Neural progenitor cell (in vitro differentiated cells): ENCODE measurements at places on chromosomes 5 and 9. TPM values are rescaled to one million over a fixed set of nuclear protein-coding genes. Genes with fewer than 3 reads are reported as not detected.
A peak's percentile ranks its signal among the peaks of the same experiment; 100 is the strongest.

- DNase-seq, result no peak
Measured at GRCh38 chr5:68484307-68485068, 268.9 kb downstream of the PIK3R1 start.

- peak; percentile 22 for DNase-seq
Measured at GRCh38 chr5:9851458-9851857, 221.3 kb upstream of the TAS2R1 start.

DNA sequence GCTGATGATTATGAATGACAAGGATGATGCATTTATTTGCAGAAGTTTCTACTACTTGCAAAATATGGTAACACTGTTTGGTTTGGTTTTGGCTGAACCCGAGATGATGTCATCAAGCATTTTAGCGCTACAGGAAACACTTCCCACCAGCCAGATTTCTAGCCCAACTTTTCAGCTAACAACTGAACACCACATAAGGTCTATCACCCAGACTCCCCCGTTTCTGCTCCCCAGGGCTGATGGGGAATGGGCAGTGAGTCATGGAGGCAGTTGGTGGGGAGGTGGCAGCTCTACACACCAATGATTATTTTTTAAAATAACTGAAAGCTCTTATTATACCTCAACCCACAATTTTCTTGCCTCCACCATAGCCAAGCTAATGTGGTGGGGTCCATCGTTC, 302.9 kb downstream of the CEMIP2 start:
- DNase-seq, result no peak

- peak; percentile 63 for DNase-seq
Measured at GRCh38 chr9:15873573-15874177, 320.8 kb downstream of the CCDC171 start.

GRCh38 chr5:77776554-77777206, 541 bp upstream of the TBCA start:
- no peak for DNase-seq

GRCh38 chr9:138085568-138085967, 208.0 kb downstream of the CACNA1B start:
- DNase-seq, result no peak

Gene F2RL2
- 3.6 and 4.3 TPM in 2 replicates for total RNA-seq

- no peak for DNase-seq
Measured at GRCh38 chr5:82329393-82329792, 51.2 kb upstream of the RPS23 start.

DNA sequence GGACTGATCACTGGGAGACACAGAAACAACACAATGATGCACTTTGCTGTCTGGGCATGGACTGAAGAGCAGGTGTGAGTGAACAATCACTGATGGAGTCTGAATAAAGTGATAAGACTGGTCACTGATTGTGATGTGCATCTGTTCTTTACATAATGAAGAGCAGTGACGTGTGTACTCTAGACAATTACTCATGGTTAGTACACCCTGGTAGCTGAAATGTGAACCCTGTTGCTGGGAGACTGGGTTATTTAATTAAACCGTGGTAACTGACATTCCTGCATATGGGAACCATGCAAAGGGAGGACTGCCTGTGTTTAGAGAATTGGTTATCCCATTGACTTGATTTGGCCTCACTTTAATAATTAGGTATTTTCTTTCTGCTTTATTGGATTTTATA, 202.9 kb downstream of the NR2F1-AS1 start:
- no peak for DNase-seq

- no peak for DNase-seq
Measured at GRCh38 chr5:55903121-55903701, 52.1 kb downstream of the IL31RA start.

Gene IL3
- total RNA-seq, result not detected in 2 replicates

GRCh38 chr5:107275333-107275732, 395.4 kb downstream of the EFNA5 start:
- no peak for DNase-seq

GRCh38 chr9:110049699-110050450, 158.1 kb downstream of the C9orf152 start:
- peak; percentile 55 for DNase-seq

Gene F2RL1
- 9.3 and 10.6 TPM in 2 replicates for total RNA-seq
